ENCODE measurements at places on chromosomes 2 and 18.

- H3K27ac ChIP-seq: peak overlapping the region; percentile 98
- peaks cover 39% of the 10 kb centered on the region for H3K4me1 ChIP-seq
- no peaks in the 10 kb centered on the region for H3K36me3 ChIP-seq
- no peak for DNase-seq
- H3K27me3 ChIP-seq: no peaks in the 10 kb centered on the region
Observed at GRCh38 chr2:134773335-134773734, 54.5 kb upstream of the TMEM163 start.

DNA sequence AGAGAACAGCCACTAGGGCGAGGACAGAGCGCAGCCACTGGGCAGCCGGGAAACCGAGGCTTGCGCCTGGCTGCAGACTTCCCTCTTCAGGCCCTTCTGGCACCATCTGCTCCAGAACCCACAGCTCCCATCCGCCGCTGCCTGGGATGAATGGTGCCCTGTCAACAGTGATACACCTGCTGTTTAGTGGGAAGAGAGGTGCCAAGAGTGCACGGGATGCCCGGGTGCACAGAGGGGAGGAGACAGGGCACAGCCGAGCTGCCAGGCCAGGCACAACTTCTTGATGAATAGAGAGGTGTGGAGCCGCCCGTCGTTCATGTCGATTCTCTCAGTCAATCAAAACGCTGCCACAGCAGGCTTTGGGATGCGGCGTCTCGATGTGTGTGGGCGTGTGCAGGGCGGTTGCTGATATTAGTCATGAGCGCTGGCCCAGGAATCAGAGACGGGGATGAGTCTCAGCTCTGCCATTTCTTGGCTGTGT is 39.5 kb downstream of the RRM2 start:
- no peak for DNase-seq
- peaks cover 4% of the 10 kb centered on the region for H3K4me1 ChIP-seq
- H3K36me3 ChIP-seq: no peaks in the 10 kb centered on the region
- H3K27me3 ChIP-seq: no peaks in the 10 kb centered on the region

GRCh38 chr18:75179819-75180600 is 28.9 kb downstream of the PTGR3 start:
- H3K27ac ChIP-seq: no peak overlapping the region
- no peak overlapping the region for H3K4me3 ChIP-seq
- H3K4me1 ChIP-seq: peaks cover 15% of the 10 kb centered on the region

- peak overlapping the region; percentile 71 for H3K27ac ChIP-seq
- H3K27me3 ChIP-seq: no peaks in the 10 kb centered on the region
- no peaks in the 10 kb centered on the region for H3K36me3 ChIP-seq
- no peak for DNase-seq
- H3K4me1 ChIP-seq: peaks cover 47% of the 10 kb centered on the region
- peak overlapping the region; percentile 58 for H3K4me3 ChIP-seq
Observed at GRCh38 chr2:173571887-173572680, 217.4 kb downstream of the CDCA7 start.

GRCh38 chr2:239792405-239793084 is 232.6 kb downstream of the NDUFA10 start:
- no peak for DNase-seq
- H3K4me3 ChIP-seq: no peak overlapping the region
- no peaks in the 10 kb centered on the region for H3K4me1 ChIP-seq
- no peak overlapping the region for H3K27ac ChIP-seq
- H3K27me3 ChIP-seq: peaks cover 70% of the 10 kb centered on the region
- H3K36me3 ChIP-seq: no peaks in the 10 kb centered on the region

- no peak for DNase-seq
- H3K27ac ChIP-seq: no peak overlapping the region
- no peaks in the 10 kb centered on the region for H3K4me1 ChIP-seq
- H3K4me3 ChIP-seq: no peak overlapping the region
- no peaks in the 10 kb centered on the region for H3K36me3 ChIP-seq
Observed at GRCh38 chr2:171334171-171334570, 99.6 kb downstream of the METTL8 start.

DNA sequence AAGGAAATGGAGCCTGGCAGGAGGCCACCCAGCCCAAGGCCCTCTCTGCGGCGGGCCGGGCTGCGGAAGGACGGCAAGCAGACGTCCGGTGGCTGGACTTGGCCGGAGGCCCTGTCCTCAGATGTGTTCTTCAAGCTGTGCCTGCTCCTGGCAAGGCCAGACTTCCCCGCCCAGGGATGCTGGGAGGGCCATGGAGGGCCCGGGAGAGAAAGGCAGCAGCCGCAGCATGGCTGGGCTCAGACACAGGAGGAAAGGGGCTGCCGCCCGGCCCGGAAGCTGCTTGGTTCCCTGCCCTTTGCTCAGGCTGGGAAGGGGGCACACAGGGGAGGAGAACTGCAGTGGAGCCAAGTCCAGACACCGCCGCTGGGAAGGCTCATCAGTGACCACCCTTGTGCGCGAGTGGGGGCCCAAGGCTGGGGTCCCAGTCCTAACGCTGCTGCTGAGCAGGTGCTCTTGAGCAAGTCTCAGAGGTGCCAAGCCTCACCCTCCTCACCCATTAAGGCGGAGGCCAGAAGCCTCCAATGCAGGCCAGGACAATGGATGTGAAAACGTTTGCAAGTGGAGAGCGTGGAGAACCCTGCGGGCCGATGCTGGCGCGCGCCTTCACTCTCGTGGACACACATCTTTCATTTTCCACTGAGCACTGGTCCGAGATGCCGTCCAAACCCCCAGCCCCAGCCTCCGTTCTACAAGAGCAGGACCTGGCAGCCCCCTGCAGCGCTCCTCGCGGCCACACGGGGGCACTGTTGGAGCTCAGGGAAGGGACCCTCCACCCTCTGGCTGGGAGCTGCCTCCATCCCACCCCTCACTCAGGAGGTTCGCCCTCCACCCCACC is 7.9 kb downstream of the CROCC2 start:
- peaks cover 12% of the 10 kb centered on the region for H3K4me1 ChIP-seq
- H3K27ac ChIP-seq: no peak overlapping the region
- no peaks in the 10 kb centered on the region for H3K27me3 ChIP-seq

GRCh38 chr2:207357216-207357615 is 172.5 kb upstream of the CREB1 start:
- no peaks in the 10 kb centered on the region for H3K4me1 ChIP-seq
- no peak overlapping the region for H3K4me3 ChIP-seq
- H3K36me3 ChIP-seq: no peaks in the 10 kb centered on the region
- H3K27me3 ChIP-seq: no peaks in the 10 kb centered on the region
- DNase-seq: no peak
- H3K27ac ChIP-seq: no peak overlapping the region

DNA sequence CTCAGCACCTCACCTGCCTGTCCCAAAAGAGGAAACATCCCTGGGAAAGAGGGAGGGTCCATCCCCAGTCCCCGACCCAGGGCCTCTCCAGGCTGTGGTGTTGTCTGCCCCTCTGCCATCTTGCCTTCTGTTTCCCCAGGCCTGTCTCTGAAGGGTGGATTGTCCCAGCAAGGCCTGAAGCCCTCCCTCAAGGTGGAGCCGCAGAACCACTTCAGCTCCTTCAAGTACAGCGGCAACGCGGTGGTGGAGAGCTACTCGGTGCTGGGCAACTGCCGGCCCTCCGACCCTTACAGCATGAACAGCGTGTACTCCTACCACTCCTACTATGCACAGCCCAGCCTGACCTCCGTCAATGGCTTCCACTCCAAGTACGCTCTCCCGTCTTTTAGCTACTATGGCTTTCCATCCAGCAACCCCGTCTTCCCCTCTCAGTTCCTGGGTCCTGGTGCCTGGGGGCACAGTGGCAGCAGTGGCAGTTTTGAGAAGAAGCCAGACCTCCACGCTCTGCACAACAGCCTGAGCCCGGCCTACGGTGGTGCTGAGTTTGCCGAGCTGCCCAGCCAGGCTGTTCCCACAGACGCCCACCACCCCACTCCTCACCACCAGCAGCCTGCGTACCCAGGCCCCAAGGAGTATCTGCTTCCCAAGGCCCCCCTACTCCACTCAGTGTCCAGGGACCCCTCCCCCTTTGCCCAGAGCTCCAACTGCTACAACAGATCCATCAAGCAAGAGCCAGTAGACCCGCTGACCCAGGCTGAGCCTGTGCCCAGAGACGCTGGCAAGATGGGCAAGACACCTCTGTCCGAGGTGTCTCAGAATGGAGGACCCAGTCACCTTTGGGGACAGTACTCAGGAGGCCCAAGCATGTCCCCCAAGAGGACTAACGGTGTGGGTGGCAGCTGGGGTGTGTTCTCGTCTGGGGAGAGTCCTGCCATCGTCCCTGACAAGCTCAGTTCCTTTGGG is 47.2 kb downstream of the BOLA3 start:
- H3K4me1 ChIP-seq: no peaks in the 10 kb centered on the region
- H3K27me3 ChIP-seq: no peaks in the 10 kb centered on the region
- H3K36me3 ChIP-seq: peaks cover 11% of the 10 kb centered on the region
- H3K27ac ChIP-seq: no peak overlapping the region
- DNase-seq: no peak
- no peak overlapping the region for H3K4me3 ChIP-seq

- H3K27me3 ChIP-seq: peaks cover 5% of the 10 kb centered on the region
- 0 out of 2 replicates have a peak, but pooled peaks cover 5% of the 10 kb centered on the region for H3K4me1 ChIP-seq
- H3K4me3 ChIP-seq: peak within 1 kb of the TSS; percentile 66
- peak; percentile 32 for DNase-seq
- no peak within 1 kb of the TSS for H3K27ac ChIP-seq
- H3K36me3 ChIP-seq: no peaks in the 10 kb centered on the region
Observed at GRCh38 chr2:98935777-98936352, at the start of gene CRACDL. Gene CRACDL, minus strand, starts transcription at chr2:98936225. Its CDS starts 89,425 bp downstream, at chr2:98846800.

DNA sequence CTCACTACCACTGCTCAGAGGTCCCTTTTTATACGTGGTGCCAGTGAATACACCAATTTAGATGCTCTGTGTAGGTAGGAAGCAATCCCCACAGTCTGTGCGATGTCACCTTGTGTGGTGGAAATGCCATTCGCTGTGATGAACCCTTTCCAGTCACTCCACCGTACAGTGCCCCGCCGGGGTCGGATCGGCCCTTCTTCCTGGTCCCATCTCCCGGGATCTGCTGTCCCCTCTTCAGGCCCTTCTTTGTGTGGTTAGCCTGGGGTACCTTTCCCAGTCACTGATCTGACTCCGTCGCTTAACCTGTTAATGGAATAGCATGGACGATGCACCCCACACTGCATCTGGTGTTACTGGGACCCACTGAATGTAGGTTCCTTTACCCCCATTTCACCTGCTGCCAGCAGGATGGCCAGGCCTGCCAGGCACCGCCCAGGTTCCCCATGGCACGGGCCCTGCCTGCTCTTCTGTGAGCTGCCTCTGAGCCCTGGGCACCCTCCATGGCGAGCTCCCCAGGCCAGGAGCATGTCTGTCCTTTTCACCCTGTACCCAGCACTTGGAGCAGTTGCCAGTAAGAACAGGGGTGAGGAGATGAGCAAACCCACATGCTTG is 18.0 kb downstream of the TWIST2 start:
- no peak for DNase-seq
- H3K4me1 ChIP-seq: peaks cover 31% of the 10 kb centered on the region
- H3K27ac ChIP-seq: no peak overlapping the region
- H3K36me3 ChIP-seq: no peaks in the 10 kb centered on the region

- H3K36me3 ChIP-seq: no peaks in the 10 kb centered on the region
- H3K4me3 ChIP-seq: no peak overlapping the region
- H3K4me1 ChIP-seq: no peaks in the 10 kb centered on the region
- H3K27me3 ChIP-seq: no peaks in the 10 kb centered on the region
- no peak for DNase-seq
Observed at GRCh38 chr18:12027480-12027879, 46.2 kb downstream of the IMPA2 start.

GRCh38 chr2:11773111-11773510 is 26.7 kb downstream of the LPIN1 start:
- H3K4me1 ChIP-seq: peaks cover 4% of the 10 kb centered on the region
- peaks cover 51% of the 10 kb centered on the region for H3K36me3 ChIP-seq
- no peak overlapping the region for H3K4me3 ChIP-seq
- DNase-seq: no peak

DNA sequence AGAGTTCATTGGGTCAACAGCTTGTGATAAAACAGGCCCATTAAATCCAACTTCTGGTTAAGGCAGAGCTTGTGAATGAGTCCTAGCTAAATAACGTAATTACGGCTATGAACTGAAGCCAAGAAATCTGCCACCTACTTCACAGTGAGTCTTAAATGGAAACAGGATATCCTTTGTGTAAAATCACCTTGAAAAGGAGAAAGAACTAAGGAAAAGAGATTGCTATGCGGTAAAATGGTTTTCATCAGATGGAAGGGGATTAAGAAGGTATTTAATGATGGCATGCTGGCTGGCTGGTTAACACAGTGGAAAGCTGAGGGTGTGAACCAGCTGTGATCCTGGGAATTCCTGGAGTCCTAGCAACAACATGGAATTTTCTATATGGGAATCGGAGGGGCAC is 156.6 kb downstream of the DOK6 start:
- no peak for DNase-seq
- H3K27ac ChIP-seq: no peak overlapping the region
- no peak overlapping the region for H3K4me3 ChIP-seq
- H3K36me3 ChIP-seq: no peaks in the 10 kb centered on the region

- peaks cover 28% of the 10 kb centered on the region for H3K4me1 ChIP-seq
- H3K36me3 ChIP-seq: no peaks in the 10 kb centered on the region
- no peak overlapping the region for H3K27ac ChIP-seq
- H3K4me3 ChIP-seq: no peak overlapping the region
Observed at GRCh38 chr2:230669386-230669950, 43.2 kb upstream of the CAB39 start.

DNA sequence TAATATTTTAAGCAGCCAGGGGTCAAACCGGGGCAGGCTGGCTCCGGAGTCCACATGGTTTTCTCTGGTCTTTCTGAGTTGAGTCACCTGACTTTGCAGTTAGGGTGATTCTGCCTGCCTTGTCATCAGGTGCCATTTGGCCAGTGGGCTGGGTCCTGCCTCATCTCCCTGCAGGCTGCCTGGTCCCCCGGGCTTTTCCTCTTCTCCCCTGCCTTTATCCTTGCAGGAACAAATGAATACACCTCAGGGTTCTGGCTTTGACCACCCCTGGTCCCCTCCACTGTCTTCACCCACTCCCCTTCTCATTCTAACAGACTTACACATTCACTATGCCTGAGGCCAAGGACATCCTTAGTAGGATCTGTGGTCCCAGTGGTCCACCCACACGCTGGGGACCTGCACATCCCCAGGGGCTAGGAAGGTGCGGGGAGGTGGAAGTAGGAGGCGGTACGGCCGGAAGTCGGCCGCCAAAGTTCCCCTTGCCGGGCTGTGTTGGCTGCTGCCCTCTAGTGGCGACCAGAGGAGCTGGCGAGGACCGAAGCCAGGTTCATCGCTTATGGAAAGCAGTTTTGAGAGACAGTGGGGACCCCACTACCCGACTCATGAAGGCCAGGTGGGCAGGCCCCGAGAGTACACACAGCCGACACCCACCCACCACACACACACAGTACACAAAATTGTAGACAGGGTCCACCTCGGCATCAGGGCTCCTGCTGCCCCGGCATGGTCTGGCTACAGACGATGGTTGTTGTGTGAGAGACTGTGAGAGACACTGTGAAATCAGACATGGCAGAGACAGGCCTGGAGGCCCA is 6.3 kb upstream of the TEX261 start:
- no peaks in the 10 kb centered on the region for H3K4me1 ChIP-seq
- DNase-seq: peak; percentile 65
- H3K36me3 ChIP-seq: no peaks in the 10 kb centered on the region

- no peaks in the 10 kb centered on the region for H3K4me1 ChIP-seq
- no peaks in the 10 kb centered on the region for H3K27me3 ChIP-seq
- no peaks in the 10 kb centered on the region for H3K36me3 ChIP-seq
- no peak overlapping the region for H3K27ac ChIP-seq
Observed at GRCh38 chr2:240601831-240602160, 15.3 kb downstream of the CAPN10 start.
